Spleen (tissue), 13 donors: ENCODE measurements at places on chromosomes 16 and 17. TPM values are rescaled to one million over a fixed set of nuclear protein-coding genes. Genes with fewer than 3 reads are reported as not detected.

The CRISPLD2 gene
- 271 TPM for total RNA-seq

The LPO gene
- not detected for total RNA-seq

DNA sequence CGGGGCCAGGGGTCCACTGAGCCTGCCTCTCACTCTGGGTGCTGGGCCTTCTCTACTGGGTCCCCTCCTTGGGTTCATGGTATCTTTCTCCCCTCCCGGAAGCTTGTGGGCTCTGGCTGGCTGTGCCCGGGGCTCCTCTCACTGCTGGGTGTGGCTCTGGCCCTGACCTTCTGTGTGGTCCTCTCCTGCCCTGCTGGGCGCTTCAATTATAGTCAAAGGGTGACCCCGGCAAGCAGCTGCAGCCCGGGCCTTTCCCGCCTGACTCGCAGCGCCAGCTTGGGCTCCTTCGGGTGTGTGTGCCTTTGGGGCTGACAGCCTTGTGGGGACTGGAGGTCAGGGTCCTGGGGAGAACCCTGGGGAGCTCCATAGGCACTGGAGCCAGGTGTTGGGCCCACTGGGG lies 54.2 kb upstream of the PVALEF start:
- no peaks in the 10 kb centered on the region for H3K27me3 ChIP-seq
- H3K4me3 ChIP-seq = no peak overlapping the region
- no peaks in the 10 kb centered on the region for H3K4me1 ChIP-seq
- H3K36me3 ChIP-seq = no peaks in the 10 kb centered on the region

- no peak overlapping the region for H3K4me3 ChIP-seq
- no peak for DNase-seq
- H3K27ac ChIP-seq = no peak overlapping the region
- no peaks in the 10 kb centered on the region for H3K4me1 ChIP-seq
- H3K36me3 ChIP-seq = peaks cover 88% of the 10 kb centered on the region
Observed at GRCh38 chr16:27726621-27727261, 176.8 kb downstream of the KATNIP start.

The ELMO3 gene
- 4.0 TPM for total RNA-seq

The ZNF598 gene
- 34.6 TPM for total RNA-seq

GRCh38 chr16:67752641-67753040 lies 33.5 kb upstream of the GFOD2 start:
- H3K27me3 ChIP-seq = no peaks in the 10 kb centered on the region
- peaks cover 36% of the 10 kb centered on the region for H3K4me1 ChIP-seq
- H3K36me3 ChIP-seq = peaks cover 7% of the 10 kb centered on the region
- no peak overlapping the region for H3K4me3 ChIP-seq
- no peak for DNase-seq
- H3K27ac ChIP-seq = no peak overlapping the region

GRCh38 chr17:82126556-82127314 lies 28.7 kb upstream of the FASN start:
- H3K36me3 ChIP-seq = peaks cover 33% of the 10 kb centered on the region
- H3K4me1 ChIP-seq = no peaks in the 10 kb centered on the region
- H3K27me3 ChIP-seq = no peaks in the 10 kb centered on the region
- no peak for DNase-seq
- H3K27ac ChIP-seq = peak overlapping the region; percentile 75

GRCh38 chr17:73057196-73057595 lies 35.3 kb downstream of the SLC39A11 start:
- no peak overlapping the region for H3K27ac ChIP-seq
- no peaks in the 10 kb centered on the region for H3K36me3 ChIP-seq
- no peaks in the 10 kb centered on the region for H3K27me3 ChIP-seq
- no peaks in the 10 kb centered on the region for H3K4me1 ChIP-seq
- no peak for DNase-seq
- H3K4me3 ChIP-seq = no peak overlapping the region

The LLGL1 gene
- 19.6 TPM for total RNA-seq

DNA sequence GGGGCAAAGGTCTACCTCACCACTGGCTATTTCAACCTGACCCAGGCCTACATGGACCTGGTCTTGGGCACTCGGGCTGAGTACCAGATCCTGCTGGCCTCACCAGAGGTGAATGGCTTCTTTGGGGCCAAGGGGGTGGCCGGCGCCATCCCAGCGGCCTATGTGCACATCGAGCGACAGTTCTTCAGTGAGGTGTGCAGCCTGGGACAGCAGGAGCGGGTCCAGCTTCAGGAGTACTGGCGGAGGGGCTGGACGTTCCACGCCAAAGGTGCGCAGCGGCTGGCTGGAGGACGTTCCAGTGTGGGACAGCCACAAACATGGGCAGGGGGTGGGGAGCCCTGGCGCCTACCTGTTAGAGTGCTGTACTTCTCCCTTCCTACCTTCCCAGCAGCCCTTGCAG lies 25.4 kb downstream of the PGS1 start:
- H3K27ac ChIP-seq = no peak overlapping the region
- DNase-seq = no peak
- H3K36me3 ChIP-seq = peaks cover 11% of the 10 kb centered on the region
- peaks cover 28% of the 10 kb centered on the region for H3K4me1 ChIP-seq

- H3K4me1 ChIP-seq = no peaks in the 10 kb centered on the region
- no peak for DNase-seq
- no peaks in the 10 kb centered on the region for H3K27me3 ChIP-seq
- no peak overlapping the region for H3K4me3 ChIP-seq
- H3K36me3 ChIP-seq = no peaks in the 10 kb centered on the region
Observed at GRCh38 chr17:70353408-70354092, 184.2 kb downstream of the KCNJ2 start.

The C16orf96 gene
- total RNA-seq = 0.23 TPM

- no peaks in the 10 kb centered on the region for H3K36me3 ChIP-seq
- H3K4me1 ChIP-seq = no peaks in the 10 kb centered on the region
- H3K27me3 ChIP-seq = no peaks in the 10 kb centered on the region
- H3K27ac ChIP-seq = no peak overlapping the region
- H3K4me3 ChIP-seq = no peak overlapping the region
- no peak for DNase-seq
Observed at GRCh38 chr17:12114686-12115418, 94.2 kb downstream of the MAP2K4 start.

DNA sequence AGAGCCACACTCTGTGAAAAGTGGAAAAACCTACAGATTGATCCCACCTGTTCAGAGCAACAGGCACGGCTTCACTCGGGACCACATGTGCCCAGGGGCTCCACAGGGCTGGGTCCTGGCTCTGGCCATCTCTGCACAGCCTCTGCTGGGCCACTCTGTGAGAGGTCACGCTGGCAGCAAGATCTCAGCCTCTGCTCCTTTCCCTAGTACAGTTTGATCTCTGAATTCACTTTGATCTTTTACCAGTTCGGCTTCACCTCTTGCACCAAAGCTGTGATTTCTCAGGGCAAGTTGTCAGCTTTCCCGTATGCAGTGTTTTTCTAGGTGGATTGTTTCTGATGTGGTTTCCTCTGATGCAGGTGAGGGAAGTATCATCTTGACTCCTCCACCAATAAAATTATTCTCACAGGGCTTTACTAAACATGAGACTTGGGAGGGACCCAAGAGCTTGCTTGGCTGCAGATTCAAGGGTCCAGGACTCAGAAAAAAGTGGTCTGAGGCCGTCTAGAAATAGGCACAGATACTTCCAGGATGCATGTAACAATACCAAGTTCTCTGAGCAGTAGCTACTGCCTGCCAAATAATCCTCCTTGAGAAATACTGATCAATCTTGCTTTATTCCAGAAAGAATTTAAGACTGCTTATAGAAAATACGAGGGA lies 24.0 kb upstream of the ALDH3A1 start:
- no peaks in the 10 kb centered on the region for H3K36me3 ChIP-seq
- DNase-seq = no peak
- H3K4me1 ChIP-seq = no peaks in the 10 kb centered on the region
- no peak overlapping the region for H3K4me3 ChIP-seq
- H3K27me3 ChIP-seq = no peaks in the 10 kb centered on the region

The METTL26 gene
- total RNA-seq = 78.4 TPM

- peaks cover 11% of the 10 kb centered on the region for H3K4me1 ChIP-seq
- H3K4me3 ChIP-seq = no peak overlapping the region
- no peaks in the 10 kb centered on the region for H3K36me3 ChIP-seq
- H3K27ac ChIP-seq = peak overlapping the region; percentile 31
- H3K27me3 ChIP-seq = no peaks in the 10 kb centered on the region
- DNase-seq = no peak
Observed at GRCh38 chr17:64632606-64633005, 29.5 kb downstream of the SMURF2 start.

The MYADML2 gene
- total RNA-seq = not detected

The MT1H gene
- not detected for total RNA-seq

DNA sequence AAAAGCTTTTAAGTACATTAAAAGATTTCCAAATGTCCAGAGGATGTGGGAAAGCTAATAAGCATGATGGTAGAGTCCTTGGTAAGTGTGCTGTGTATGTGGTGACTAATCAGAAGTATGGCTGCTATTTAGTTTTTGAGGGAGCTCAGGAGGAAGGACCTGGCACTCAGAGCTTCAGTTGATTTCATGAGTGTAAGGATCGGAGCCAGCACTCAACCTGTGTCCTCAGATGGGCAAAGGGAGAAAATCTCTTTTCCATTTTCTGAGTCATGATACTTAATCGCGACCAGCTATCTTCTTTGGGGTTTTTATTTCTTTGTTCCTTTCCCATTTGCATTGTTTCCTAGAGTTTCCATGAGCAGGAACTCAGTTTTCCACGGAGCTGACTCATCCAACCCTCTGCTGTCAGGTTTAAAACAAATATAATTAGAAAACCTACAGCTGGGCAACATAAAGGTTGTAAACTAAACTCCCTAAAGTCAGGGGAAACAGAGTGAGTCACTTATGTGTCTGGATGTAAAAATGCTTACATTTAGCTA lies 125.4 kb downstream of the MAP2K6 start:
- no peak overlapping the region for H3K4me3 ChIP-seq
- no peak for DNase-seq
- H3K4me1 ChIP-seq = no peaks in the 10 kb centered on the region
- H3K36me3 ChIP-seq = peaks cover 85% of the 10 kb centered on the region

DNA sequence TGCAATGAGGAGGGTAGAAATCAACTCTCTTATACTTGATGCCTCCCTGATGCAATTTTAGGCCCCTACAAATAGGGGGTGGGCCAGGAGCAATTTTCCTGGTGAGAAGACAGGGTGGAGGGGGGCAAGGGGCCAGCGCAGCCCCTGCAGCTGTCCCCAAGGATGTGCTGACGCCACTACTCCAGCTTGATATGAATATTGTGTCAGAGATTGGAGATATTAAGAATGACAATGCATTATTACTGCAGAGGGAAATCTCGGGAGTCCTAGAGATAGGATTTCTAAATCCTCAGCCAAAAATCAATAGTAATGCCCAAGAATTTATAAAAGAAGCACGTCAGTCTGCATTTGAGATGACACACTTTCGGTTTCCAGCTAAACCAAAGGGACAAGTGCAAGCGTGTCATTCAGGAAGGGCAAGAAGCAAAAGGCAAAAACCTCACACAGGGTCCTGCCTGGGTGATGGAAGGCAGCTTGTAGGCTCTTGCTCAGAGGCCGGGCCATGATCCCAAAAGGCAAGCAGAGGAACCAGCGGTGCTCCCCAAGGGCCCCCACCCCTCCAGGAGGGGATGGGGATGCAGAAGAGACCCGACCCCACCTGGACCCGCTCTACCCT lies 178.8 kb downstream of the C16orf78 start:
- no peak overlapping the region for H3K27ac ChIP-seq
- peak; percentile 23 for DNase-seq
- H3K4me3 ChIP-seq = no peak overlapping the region
- H3K27me3 ChIP-seq = no peaks in the 10 kb centered on the region
- H3K36me3 ChIP-seq = no peaks in the 10 kb centered on the region

DNA sequence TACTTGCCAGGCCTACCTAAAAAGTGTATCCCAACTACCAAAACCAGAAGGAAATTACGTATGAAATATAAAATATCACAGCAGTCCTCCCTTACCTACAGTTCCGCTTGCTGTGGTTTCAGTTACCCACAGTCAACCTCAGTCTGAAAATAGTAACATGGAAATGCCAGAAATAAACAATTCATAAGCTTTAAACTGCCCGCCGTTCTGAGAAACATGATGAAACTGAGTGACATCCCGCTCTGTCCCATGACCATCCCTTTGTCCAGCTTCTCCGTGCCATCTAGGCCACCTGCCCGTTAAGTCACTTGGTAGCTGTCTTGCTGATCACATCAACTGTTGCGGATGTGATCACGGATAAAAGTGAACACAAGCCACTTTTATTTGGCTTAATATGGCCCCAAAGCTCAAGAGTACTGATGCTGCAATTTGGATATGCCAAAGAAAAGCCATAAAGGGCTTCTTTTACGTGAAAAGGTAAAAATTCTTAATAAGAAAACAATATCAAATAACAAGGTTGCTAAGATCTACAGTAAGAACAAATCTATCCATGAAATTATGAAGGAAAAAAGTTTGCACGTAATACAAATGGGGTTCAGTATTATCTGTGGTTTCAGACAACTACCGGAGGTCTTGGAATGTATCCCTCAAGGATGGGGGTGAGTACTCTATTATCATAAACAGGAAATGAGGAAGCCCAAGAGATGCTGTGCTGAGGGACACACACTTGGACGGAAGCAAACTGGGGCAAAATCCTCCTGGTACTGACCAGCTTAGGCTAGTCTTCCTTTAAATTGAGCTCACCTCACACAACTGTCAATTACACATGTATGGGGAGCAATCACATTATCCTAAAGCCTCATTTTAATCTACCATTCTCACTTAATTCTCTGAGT lies 8.2 kb downstream of the USP22 start:
- no peak for DNase-seq
- H3K27me3 ChIP-seq = no peaks in the 10 kb centered on the region
- H3K36me3 ChIP-seq = peaks cover 19% of the 10 kb centered on the region
- H3K4me3 ChIP-seq = no peak overlapping the region

DNA sequence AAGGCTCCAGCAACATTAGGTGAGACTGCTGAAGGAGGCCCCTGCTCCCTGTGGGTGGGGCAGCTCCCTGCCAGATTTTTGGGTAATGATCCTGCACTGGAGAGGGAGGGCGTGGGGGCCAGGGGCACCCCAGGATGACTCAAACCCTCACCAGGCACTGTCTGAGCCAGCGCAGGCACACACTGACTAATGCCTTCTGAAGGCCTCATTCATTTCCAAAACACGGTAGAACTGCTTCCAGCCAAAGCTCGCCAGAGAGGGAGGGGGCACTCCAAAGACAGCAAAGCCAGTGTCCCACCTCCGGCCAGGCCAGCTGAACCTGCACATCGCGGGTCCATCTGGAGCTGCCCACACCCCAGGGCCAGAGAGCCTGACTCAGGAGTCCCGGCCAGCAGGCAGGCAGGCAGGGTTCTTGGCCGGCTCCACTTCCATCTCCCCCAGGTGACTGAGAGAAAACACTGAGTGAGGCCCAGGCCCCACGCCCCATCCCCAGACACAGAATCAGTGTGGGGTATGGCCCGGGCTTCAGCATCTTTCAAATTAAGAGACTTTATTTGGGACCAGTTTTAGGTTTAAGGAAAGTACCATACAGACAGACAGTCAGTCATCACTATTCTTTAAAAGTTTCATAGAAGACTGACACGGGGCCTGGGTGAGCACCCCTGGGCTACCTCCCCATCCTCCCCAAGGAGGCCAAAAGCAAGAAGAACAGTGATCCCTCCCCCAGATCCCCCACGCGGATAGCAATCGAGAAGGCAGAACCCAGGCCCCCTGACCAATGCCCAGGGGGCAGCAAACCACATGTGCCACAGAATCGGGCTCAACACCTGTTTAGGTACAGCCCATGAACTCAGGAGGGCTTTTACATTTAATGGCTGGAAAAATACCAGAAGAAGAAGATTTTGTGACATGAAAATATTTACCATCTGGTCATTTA lies 2.3 kb downstream of the PIEZO1 start:
- DNase-seq = peak; percentile 80
- H3K27ac ChIP-seq = peak overlapping the region; percentile 74
- peaks cover 45% of the 10 kb centered on the region for H3K4me1 ChIP-seq
- no peaks in the 10 kb centered on the region for H3K27me3 ChIP-seq
- H3K4me3 ChIP-seq = peak overlapping the region; percentile 85
- no peaks in the 10 kb centered on the region for H3K36me3 ChIP-seq

The IGSF6 gene
- 39.6 TPM for total RNA-seq
